Activated CD4-positive, alpha-beta T cell treated with anti-CD3 and anti-CD28 coated beads, Interleukin-2, amount 50 U/mL, for 1 hour (primary cell): ENCODE measurements at places on chromosomes 6 and 20.

DNA sequence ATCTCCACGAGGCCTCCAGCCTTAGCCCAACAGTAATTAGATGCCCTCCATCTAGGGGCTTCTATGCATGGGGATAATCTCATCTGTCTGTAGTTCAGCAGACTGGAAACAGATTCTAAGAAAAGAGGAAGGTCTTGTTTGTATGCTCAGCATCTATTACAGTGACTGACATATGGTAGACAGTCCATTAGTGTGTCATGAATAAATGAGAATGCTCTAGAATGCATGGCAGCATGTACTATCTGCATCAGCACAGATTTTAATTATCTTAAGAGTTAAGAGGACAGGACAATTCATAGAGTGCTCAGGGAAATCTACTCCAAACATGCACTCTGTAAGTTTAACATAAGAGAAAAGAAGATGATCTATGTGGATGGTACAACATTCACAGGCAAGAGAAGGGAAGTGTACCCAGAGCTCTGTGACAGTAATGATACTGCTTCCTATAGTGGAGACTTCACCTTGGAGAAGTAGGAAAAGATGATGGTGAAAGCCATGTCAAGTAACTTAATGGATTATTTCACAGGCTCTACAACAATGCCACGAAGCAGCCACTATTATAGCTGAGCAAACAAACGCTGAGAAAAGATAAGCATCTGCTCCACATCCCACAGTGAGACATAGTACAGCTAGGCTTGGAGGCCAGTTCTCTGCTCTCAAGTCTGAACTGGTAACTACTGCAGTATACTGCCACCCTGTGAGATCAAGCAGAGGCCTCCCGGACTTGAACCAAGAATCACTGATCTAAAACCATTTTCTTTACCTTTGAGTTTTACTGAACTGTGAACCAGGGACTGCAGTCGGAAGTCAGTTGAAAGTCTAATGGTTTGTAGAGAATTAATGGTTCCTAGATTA is 309.2 kb upstream of the SPTLC3 start:
- DNase-seq = no peak

DNA sequence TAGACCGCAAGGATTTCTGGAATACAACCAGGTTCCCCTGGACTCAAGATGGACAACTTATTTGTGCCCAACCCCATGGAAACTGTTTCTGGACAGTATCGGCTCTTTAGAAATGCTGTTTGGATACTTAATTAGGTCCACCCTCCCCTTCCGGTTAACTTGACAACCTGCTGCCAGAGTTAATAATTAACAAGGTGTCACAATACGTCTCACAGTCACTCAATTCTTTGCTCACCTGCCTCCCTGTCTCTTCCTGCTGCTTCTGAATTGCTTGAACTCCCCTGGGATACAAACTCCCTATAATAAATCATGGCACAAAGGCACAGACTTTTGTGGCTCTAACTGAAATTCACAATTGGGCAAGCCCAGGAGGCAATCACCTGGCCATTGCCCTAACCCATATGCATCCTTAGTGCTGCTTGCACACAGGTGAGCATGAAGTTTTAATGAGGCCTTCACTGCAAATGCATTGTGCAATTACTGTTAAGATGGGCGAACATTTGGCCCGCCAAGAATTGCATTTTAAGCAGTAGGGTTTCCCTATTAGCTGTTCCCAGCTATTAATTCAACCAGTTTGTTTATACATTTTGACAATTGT is 504.4 kb upstream of the NOX3 start:
- DNase-seq = no peak

DNA sequence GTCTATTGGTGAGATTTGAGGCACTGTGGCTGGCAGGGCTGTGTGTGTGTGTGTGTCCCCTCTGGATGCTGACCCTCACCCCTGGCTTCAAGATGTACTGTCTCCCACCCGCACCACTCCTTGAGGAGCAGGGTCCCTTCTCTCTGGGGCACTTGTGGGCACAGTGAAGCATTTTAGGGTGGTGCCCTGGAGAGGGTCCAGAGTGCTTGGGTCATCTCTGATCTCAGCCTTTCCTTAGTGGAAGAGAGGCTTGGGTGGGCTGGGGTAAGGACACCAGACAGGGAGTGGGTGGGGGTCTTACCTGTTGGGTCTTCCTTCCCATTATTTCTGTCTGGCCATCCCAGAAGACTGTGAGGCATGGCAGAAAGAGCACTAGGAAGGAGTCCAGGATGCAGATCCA is 66.1 kb downstream of the EFCAB8 start:
- no peak for DNase-seq

DNA sequence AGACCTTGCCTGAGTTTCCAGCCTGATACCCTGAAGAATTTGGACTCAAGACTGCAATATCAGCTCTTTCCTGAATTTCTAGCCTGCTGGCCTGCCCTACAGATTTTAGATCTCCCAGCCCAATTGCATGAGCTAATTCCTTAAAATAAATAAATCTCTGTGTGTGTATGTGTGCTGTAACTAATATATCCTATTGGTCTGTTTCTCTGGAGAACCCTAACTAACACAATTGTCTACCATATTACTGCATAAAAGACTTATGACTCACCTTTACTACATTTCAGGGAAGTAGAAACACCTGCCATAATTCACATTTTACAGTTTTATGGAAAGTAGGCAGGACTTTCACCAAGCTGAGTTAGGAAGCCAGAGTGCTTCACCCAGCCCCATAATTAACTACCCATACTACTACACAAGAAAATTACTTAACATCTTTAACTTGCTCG is 90.7 kb upstream of the BEND6 start:
- no peak for DNase-seq

- DNase-seq = no peak
Measured at GRCh38 chr20:22385602-22386305, 198.6 kb downstream of the FOXA2 start.

- DNase-seq = no peak
Measured at GRCh38 chr20:8461186-8461585, 329.1 kb downstream of the PLCB1 start.

- no peak for DNase-seq
Measured at GRCh38 chr6:159826004-159826403, 25.9 kb downstream of the PNLDC1 start.

DNA sequence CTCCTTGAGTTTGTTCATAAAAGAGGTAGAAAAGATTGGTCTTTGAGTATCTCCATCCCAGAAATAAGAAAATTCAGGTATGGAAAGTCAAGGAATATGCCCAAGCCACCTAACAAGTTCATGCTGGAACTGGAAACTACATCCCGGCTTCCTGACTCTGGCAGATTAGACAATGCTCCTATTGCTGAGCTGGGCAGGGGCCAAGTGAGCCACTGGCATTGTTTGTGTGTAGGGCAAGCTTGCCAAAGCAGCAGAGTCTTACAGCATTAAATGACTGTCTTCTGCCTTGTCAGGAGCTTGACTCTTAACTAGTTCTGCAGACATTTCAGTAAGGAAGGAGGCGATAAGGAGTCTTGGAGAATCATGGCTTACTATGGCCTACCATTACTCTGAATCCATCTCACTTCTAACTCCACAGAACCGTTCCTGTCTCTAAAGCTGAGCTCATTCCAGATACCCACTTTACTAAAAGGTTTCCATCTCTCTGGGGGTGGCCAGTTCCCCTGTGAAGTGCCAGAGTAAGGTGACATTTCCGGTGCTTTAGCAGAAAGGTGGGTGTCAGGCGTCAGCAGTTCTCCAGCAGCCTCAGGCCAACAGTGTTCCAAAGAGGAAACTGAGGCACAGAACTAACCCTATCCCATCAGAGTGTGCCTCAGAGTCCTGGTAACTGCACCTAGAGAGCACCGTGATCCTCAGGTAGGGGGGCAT is 30.1 kb downstream of the PRDM1 start:
- DNase-seq = no peak

- no peak for DNase-seq
Measured at GRCh38 chr20:64253000-64253383, 2.6 kb upstream of the PCMTD2 start.

GRCh38 chr6:142773324-142773723 is 171.7 kb downstream of the HIVEP2 start:
- no peak for DNase-seq

GRCh38 chr20:47917549-47918070 is 132.3 kb upstream of the SULF2 start:
- no peak for DNase-seq

- no peak for DNase-seq
Measured at GRCh38 chr6:15547400-15547799, 115.4 kb downstream of the DTNBP1 start.

DNA sequence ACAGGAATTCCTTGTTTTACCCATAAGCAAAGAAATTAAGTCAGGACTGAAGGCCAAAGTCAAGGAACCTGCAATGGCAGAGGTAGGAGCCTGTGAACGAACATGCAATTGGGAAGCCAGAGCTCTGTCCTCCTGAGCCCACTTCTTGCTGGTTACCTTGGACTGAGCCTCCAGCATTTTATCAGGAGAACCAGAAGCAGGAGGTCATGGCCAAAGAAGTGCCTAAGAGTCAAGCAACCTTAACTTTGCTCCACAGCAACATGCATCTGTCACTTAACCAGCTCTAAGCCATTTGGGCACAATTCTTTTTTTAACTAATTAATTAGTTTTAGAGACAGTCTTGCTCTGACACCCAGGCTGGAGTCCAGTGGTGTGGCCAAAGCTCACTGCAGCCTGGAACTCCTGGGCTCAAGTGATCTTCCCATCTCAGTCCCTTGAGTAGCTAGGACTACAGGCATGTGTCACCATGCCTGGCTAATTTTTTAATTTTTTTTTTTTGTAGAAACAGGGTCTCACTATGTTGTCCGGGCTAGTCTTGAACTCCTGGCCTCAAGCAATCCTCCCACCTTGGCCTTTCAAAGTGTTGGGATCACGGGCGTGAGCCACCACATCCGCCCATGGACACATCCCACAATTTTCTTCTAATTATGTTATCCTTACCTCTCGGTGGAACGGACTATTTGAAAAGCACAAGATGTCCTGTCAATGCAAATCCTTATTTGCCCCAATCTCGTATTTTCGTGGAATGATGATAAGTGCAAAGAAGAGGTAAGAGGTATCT is 334.2 kb downstream of the CD83 start:
- no peak for DNase-seq

- no peak for DNase-seq
Measured at GRCh38 chr6:30044630-30045029, 16.4 kb upstream of the POLR1H start.

GRCh38 chr6:18990059-18990978 is 603.2 kb downstream of the RNF144B start:
- no peak for DNase-seq

DNA sequence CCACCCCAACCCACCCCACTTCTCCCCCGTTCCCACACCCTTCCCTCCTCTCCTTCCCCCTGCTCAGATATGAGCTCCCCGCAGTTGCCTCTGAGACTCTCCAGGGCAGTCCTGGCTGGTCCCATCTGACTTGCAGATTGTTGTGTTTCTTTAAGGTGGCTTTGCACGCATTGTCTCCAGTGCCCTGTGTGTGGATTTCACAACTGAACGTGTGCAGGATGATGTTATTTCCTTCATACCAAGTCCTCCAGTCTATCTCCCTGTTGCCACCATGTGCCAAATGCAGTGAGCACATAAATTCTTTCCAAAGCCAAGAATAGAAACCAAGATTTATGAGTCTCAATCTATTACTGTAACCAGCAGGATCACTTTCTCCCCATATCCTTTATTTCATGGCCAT is 79.1 kb downstream of the TMEM242 start:
- DNase-seq = no peak

DNA sequence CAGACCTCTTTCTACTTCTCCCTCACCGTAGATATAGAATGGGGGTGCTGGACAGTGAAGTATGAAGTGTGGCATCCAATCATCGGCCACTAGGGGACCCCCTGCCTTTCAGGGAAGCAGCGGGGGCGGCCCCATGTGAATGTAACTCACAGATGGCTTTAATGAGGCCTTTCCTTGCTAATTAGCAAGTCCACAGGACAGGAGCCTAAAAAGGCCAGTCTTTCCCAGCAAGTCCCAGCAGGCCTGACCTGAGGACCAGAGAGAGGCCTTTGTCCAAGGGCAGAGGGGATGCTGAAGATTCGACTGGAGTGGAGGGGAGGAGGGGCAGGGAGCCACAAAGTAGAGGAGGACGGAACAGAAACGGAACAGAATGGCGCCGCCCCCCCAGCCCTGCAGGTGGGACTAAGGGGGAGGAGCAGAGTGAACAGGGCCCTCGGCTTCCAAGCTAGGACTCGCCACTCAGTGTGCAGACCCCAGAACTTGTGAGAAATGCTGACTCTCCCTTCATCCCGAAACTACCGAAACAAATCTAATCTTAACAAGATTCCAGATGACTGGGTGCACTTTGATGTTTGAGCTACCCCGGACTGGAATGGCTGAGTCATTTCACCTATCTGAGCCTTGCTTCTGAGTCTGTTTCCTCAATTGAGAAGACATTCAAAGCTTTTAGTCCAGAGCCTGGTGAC is 5.8 kb downstream of the C6orf132 start:
- DNase-seq = no peak

DNA sequence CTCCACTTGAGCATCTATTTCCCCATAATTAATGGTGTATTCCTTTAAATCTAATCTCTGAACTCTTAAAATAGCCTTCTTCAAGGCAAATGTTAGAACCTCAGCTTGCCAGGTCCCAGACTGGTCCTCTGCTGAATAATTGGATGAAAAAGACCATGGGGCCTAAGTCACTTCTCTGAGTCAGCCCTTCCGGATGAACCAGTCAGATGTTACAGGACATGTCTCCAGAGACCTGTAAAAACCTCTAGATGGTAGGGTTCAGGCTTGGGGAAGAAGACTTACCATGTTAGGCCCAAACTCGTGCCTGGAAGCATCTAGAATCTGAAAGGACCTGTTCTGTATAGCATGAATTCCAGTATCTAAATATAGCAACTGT is 97.3 kb downstream of the CDKAL1 start:
- DNase-seq = no peak

GRCh38 chr6:43180985-43181384 is 1.0 kb upstream of the CUL9 start:
- DNase-seq = no peak

- DNase-seq = no peak
Measured at GRCh38 chr6:145428706-145429105, 306.6 kb downstream of the EPM2A start.

GRCh38 chr20:2101057-2101864 is at the start of gene STK35:
TSS of gene STK35 (plus strand) at chr20:2101827. CDS start at chr20:2101882, 55 bp downstream.
- DNase-seq = no peak

GRCh38 chr6:47238456-47238995 is 71.2 kb downstream of the TNFRSF21 start:
- DNase-seq = no peak

GRCh38 chr6:17015144-17015543 is 86.7 kb upstream of the STMND1 start:
- no peak for DNase-seq

DNA sequence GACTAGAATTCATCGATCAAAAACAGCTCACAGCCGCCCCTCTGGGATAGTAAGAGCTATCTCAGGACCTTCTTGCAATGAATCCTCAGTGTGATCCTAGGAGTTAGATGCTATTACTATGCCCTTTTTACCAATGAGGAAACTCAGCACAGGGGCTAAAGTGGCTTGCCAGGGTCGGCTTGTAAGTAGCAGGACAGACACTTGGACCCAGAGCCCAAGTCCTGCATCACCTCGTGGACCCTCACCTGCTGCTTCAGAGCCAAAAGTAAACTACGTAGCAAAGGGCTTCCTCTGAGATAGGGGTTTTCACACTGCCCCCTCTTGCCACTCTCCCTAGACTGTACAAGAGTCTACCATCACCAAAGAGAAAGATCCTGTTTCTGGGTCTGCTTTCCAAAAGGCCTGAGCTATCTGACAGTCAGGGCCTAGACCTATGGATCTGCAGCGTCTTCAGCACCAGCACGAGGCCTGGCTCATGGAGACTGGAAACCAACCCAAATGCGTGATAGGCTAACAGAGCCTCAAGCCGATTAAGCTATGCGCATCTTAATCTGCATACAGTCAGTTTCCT is 172.3 kb downstream of the ANKRD60 start:
- no peak for DNase-seq

GRCh38 chr6:89952105-89952671 is 57.9 kb downstream of the GJA10 start:
- no peak for DNase-seq
